ENCODE measurements at places on chromosomes 3 and 15. TPM values are rescaled to one million over a fixed set of nuclear protein-coding genes. Genes with fewer than 3 reads are reported as not detected.

GRCh38 chr15:65076486-65077290, at the start of gene KBTBD13:
Gene KBTBD13, plus strand, starts transcription at chr15:65076746. Its CDS starts 70 bp downstream, at chr15:65076816.
- no peak for DNase-seq

The NRROS gene
- total RNA-seq = 8.5 TPM

The SOX14 gene
- not detected for total RNA-seq

DNA sequence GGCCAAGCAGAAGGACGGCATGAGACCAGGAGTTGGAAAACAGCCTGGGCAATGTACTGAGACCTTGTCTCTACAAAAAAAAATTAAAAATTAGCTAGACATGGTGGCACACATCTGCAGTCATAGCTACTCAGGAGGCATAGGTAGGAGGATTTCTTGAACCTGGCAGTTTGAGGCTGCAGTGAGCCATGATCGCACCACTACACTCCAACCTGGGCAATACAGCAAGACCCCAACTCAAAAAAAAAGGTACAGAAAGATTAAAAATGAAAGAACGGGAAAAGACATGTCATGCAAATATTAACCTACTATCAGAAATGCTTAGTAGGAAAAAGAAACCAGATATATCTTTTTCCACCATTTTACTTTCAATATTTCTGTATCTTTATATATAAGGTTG, 99.6 kb upstream of the ATP11B start:
- DNase-seq = no peak

The CELF6 gene
- 2.9 TPM for total RNA-seq

DNA sequence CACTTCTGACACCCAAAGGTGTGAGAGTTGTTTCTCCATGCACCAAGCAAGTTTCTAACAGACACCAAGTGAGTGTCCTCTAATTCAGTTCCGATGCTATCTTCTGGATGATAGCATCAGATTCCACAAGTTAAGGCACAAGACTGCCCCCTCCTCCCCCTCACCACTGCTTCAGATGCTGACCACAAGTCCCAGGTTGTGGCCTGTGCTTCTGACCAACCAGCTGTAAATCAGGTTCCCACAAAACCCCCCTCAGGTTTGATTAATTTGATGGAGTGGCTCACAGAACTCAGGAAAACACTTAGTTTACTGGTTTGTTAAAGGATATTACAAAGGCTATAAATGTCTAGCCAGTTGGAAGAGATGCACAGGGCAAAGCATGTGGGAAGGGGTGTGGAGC, 7.0 kb upstream of the PLA1A start:
- DNase-seq = no peak

The UBA7 gene
- 33.2 TPM for total RNA-seq

DNA sequence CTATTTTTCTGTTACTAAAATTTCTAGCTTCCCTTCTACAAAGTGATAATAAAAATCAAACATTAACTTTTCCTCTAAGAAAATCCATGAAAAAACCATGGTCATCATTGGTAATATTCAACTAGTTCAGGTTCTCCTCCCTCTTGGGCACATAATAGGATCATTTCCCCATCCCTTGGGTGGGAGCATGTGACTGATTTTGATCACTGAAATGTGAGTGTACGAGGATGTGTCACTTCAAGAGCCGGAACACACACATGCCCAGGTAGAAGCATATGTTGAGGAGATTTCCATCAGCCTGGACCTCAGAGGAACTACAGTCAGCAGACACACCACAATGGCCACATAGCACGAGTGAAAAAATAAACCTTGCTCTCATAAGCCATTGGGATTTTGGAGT, 36.1 kb downstream of the AP3S2 start:
- no peak for DNase-seq

DNA sequence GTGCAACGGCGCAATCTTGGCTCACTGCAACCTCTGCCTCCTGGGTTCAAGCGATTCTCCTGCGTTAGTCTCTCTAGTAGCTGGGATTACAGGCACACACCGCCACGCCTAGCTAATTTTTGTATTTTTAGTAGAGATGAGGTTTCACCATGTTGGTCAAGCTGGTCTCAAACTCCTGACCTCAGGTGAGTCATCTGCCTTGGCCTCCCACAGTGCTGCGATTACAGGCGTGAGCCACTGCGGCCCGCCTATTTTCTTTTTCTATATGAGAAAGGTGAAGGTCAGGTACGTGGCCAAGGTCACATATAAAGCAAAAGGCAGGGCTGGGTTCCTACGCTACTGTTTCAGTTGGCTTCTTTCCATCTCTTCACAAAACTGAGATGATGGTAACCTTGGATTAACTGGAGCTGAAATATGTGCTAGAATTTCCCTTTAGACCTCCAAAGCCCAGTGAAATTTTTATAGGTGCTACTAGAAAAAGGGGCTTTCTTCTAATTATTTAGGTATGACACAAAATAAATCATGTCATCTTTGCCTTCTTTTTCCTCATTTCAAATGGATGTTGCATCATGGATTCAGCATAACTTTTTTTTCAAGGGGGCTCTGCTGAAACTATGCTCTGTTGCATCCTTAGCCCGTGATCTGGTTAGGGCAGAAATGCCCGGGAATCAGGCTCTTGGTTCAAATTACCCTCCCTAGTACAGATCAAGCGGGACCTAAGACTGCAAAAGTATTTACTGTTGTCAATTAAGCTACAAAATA, 68.5 kb downstream of the MYO1E start:
- DNase-seq = no peak

The CCDC191 gene
- 4.6 TPM for total RNA-seq

The MST1R gene
- total RNA-seq = 6.6 TPM

- DNase-seq = no peak
Measured at GRCh38 chr15:74441248-74441941, 7.6 kb upstream of the SEMA7A start.

DNA sequence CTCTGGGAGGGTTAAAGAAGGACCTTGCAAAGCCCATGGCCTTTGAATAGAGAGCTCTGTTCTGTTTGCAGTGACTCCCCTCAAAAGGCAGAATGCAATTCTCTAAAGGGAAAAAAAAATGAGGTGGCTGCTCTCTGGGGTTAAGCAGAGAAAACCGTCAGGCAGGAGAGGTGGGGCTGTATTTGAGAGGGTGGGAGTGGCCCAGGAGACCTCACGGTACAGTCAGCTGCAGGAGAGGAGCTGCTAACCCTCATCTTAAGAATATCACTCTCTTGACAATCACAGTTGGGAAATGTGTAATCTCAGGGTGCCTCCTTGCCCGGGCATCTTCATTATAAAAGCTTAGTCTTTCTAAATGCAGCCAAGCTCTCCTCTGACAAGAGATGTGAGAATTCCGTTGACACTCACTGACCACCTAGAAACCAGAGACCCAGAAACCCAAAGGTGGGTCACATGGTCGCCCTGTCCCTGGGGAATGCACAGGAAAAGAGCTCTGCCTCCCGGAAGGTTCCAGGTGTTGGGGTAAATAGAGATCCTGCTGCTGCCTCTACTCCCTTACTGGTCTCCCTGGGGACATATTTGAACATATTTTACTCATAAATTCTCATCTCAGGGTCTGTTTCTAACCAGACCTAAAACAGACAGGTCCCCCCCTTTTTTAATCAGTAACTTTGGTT, 159.1 kb upstream of the CTDSPL start:
- DNase-seq = no peak

GRCh38 chr15:48563934-48564333, 81.6 kb downstream of the FBN1 start:
- no peak for DNase-seq
